8988T (cell line): ENCODE measurements at places on chromosomes 4 and X.

GRCh38 chr4:90606781-90607180, 479.6 kb downstream of the CCSER1 start:
- DNase-seq: no peak

GRCh38 chrX:115408771-115409400, 119.4 kb downstream of the LUZP4 start:
- no peak for DNase-seq

DNA sequence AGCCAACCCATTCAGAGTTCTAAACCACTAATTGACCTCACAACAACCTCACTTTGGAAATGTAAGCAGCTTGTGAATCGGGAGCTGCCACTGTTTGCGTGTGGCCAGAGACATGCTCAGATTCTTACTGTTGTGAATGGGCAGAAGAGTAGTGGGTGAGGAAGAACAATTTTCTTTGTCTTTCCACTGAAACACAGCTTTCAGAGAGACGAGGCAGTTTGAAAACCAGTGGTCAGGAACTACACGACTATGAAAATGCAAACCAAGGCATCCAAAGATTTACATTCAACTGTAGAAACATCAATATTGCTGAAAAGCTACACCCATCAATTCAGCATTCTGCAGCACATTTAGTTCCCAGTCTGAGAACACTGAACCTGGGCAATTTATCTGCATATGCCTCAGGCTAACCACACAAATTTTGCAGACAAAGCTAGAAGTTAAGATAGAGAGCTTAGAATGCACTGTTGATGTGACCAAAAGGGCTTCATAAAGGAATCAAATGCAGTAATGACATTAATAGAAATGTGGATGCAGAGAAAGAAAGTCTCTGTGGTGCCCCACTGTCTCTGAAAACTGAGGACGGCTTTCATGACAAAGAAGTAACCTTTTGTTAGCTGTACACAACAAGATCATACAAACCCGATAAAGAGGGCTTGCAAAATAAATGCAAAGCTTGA, 134.3 kb downstream of the APBB2 start:
- DNase-seq: no peak

GRCh38 chr4:11404431-11404830, 24.3 kb downstream of the HS3ST1 start:
- DNase-seq: no peak

- no peak for DNase-seq
These were observed 14.5 kb downstream of the CLCN4 start for GRCh38 chrX:10171249-10171648.

GRCh38 chr4:184693056-184693455, 40.8 kb downstream of the CENPU start:
- no peak for DNase-seq

GRCh38 chrX:58051346-58051745, 141.1 kb upstream of the ZXDA start:
- DNase-seq: no peak

DNA sequence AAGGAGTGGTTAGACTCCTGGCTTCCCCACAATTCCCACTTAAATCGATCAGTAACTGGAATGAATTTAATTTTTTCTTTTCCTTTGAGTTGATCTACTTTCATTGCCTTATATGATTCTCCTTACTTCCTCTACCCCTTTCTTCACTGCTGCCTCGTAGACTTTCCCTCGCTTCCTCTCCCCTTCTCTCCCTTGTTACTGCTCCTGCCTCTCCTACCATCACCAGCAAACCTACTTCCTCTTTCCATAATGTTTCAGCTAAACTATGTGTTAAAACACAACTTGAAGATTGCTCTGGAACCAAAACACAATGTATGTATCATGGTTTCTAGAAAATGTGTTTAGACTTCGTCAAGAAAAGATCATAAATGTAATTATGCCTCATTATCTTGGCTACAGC, 132.0 kb upstream of the TET2 start:
- no peak for DNase-seq

DNA sequence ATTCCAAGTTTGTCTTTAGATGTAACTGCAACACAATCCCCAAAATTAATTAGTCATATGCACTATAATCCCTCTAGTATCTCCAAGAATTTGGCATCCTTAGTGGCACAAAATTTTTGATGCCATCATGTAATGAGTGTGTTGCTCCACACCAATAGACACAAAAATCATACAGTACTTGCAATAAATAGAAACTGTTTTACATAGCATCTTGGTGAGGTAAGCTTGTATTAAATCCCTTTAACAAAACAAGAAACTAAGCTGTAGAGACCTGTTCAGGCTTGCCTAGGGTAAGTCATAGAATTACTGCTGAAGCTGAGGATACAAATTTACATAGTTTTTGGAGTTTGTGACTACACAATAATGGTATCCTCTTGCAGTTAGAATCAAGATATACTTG, 64.5 kb upstream of the PRSS12 start:
- no peak for DNase-seq

- no peak for DNase-seq
These were observed 30.3 kb downstream of the MAGEA1 start for GRCh38 chrX:153209347-153209746.

DNA sequence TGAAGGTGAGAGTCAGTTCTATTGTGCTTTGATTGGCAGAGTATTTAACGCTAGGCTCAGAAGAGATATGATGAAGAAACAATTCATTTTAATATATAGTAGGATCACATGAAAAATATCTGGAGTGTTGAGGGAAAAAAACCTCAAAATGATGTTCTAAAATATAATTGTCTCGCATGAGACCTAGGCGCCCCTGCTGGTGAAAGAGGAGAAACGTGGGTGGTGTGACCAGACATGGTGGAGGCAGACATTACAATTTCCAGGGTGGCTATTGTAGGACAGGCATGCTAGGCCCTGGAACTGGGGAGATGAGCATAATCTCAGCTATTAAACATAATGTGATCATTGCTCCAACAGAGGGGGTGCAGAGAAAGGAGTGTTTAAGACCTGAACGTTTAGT, 210.0 kb downstream of the HS3ST1 start:
- DNase-seq: no peak

DNA sequence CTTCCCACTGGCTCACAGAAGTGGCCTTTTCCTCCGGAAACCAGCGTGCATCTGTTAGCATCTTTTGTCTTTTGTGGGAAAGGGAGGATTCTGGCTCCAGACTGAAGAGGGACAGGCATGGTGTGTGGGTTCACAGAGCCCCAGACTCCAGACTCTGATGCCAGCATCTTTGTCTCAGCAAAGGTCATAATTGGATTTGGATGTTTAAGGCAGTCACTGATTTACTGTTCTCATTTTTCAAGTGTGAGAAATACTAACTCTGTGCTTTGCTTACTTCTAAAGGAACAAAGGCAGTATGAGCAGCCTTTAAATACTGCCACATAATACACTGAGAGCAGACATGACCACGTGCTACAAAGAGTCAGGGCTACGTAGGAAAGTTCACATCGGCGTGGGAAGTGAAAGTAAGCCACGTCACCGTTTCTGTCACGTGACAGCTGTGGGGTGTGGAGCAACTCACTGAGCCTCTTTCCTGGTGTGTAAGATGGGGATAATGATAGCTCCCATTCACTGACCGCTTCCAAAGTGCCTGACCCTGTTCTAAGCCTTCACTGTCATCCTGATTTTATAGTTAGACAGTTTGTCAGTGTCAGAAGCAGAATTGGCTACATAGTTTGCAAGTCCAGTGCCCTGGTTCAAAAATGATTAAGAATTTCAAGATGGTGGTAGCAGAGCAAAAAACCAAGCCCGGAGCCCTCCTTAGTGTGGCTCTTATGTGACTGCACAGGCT, 24.8 kb upstream of the TMSB4X start:
- no peak for DNase-seq

GRCh38 chr4:75722417-75722816, 2.0 kb upstream of the USO1 start:
- DNase-seq: no peak

DNA sequence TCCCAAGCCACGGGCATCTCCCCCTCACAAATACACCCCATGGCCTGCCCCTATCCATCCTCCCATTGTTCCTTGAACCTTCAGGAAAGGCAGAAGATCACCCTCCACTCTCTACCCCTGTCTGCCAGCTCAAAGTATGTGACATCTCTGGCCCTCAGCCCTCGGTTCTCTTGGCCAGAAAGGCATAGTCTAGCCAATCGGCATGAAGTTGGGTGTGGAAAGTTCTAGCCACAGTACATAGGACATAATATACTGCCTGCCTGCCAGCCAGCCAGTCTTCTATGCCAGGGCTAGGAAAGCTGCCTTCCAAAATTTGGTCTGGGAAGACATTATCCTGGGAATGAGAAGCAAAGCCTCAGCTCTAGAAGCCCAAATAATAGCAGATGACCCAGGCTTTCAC, 3.2 kb upstream of the PLP1 start:
- DNase-seq: no peak

GRCh38 chr4:85500110-85500867, 25.3 kb downstream of the ARHGAP24 start:
- DNase-seq: no peak

GRCh38 chr4:53103481-53103880, 241.4 kb downstream of the RASL11B start:
- no peak for DNase-seq
